ENCODE measurements at places on chromosomes 7 and 10.
A peak's percentile ranks its signal among the peaks of the same experiment; 100 is the strongest.

- no peak overlapping the region for H3K27ac ChIP-seq
- no peak for DNase-seq
- H3K27me3 ChIP-seq, result peaks cover 48% of the 10 kb centered on the region
- H3K4me1 ChIP-seq, result peaks cover 4% of the 10 kb centered on the region
Measured at GRCh38 chr7:1227071-1227804, 5.4 kb upstream of the UNCX start.

DNA sequence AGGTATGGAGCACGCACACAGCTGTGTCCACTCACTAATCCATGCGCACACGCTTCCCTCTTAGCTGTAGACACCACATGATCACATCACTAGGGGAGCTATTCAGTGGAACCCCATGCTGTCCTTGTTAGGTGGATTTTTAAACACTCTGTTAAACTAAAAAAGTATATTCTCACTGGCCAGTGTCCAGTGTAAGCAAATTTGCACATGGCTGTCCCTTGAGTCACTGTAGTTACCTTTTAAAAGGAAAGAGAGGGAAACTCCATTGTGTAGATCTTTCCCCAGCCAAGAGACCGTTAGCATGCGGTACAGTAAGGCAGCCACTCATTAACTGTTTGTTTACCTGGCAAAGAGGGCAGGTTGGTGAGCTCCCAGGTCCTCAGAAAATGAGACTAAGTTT is 81.6 kb upstream of the INSYN2A start:
- no peak overlapping the region for H3K4me3 ChIP-seq
- H3K36me3 ChIP-seq, result no peaks in the 10 kb centered on the region
- H3K4me1 ChIP-seq, result no peaks in the 10 kb centered on the region

GRCh38 chr10:62016623-62017490 is 115.4 kb downstream of the ARID5B start:
- no peaks in the 10 kb centered on the region for H3K27me3 ChIP-seq
- H3K27ac ChIP-seq, result peak overlapping the region; percentile 96
- peak; percentile 40 for DNase-seq

GRCh38 chr7:19381321-19381720 is 236.1 kb upstream of the FERD3L start:
- no peak for DNase-seq
- H3K27me3 ChIP-seq, result no peaks in the 10 kb centered on the region
- H3K4me3 ChIP-seq, result no peak overlapping the region
- H3K36me3 ChIP-seq, result no peaks in the 10 kb centered on the region

DNA sequence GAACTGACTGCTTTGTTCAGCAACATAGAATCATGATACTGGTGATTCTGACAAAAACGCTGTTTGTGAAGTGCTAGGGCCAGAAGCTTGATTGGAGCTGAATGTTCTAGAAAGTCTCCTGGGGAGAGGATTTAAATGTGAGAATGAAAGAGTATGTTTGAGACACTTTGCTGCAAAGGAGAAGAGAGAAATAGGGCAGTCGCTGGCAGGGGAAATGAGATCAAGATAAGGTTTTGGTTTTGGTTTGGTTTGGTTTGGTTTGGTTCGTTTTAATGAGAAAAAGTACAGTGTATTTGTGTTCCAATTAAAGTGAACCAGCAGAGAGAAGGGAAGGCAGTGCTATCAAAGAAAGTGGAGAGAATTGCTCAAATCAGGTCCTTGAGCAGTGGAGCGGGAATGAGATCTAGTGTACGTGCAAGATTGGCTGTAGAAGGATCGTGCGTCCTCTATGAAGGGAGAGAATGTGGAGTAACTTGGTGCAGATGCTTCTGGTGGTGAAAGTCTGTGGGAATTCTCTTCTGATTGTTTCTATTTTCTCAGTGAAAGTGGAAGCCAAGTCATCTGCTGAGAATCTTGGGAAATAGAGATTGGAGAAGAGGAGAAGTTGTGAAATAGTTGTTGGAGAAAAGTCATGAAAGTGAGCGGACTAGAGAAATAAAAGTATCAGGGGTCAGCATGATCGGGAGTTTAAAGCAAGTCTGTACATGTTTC is 270.5 kb downstream of the CCDC3 start:
- no peak overlapping the region for H3K4me3 ChIP-seq
- H3K36me3 ChIP-seq, result peaks cover 34% of the 10 kb centered on the region
- no peak overlapping the region for H3K27ac ChIP-seq
- no peaks in the 10 kb centered on the region for H3K4me1 ChIP-seq
- no peak for DNase-seq
- H3K27me3 ChIP-seq, result no peaks in the 10 kb centered on the region

GRCh38 chr7:64874114-64874513 is 29.0 kb upstream of the ZNF273 start:
- no peak overlapping the region for H3K4me3 ChIP-seq
- no peak for DNase-seq
- H3K36me3 ChIP-seq, result no peaks in the 10 kb centered on the region
- H3K4me1 ChIP-seq, result peaks cover 11% of the 10 kb centered on the region
